ENCODE measurements at places on chromosomes 4 and X.

- no peak for DNase-seq
These were observed 824.7 kb upstream of the TENM3 start for GRCh38 chr4:181418496-181418895.

DNA sequence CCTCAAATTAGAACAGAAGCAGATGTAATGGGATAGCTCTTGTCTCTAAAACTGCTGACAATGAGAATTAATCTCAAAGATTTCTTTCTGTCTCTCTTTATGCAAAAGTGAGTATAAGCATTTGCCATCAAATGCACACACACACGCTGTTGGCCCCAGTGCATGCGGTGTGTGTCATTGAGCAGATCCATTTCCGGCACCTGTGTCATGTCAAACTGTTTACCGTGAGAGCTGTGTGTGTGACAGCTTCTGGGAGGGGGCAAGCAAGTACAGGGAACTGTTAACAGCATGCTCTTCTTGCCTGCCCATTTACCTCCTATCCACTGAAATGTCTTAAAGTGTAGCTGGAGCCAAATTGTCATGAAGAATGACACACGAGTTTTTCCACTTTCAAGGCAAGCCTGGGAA is 297.9 kb upstream of the FAT4 start:
- DNase-seq = no peak

DNA sequence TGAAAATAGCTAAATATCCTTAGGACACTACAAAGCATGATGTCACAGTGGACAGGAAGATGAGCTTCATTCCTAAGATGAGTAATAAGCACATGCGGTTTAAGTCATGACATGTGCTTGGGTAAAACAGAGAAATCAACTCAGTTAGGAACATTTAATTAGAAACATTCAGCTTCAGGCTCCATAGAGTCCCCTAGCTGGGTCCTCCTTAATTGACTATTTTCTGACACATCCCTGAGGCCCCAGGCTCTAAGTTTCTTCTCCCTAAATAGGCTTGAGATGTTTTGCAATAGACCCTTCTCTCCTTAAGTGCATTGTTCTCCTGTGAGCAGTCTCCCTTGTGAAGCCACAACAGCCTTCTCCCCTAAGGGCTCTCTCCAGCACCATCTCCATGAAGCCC is 70.4 kb upstream of the ANXA3 start:
- DNase-seq = no peak

GRCh38 chr4:157803845-157804521 is 368.8 kb downstream of the GASK1B start:
- DNase-seq = no peak

DNA sequence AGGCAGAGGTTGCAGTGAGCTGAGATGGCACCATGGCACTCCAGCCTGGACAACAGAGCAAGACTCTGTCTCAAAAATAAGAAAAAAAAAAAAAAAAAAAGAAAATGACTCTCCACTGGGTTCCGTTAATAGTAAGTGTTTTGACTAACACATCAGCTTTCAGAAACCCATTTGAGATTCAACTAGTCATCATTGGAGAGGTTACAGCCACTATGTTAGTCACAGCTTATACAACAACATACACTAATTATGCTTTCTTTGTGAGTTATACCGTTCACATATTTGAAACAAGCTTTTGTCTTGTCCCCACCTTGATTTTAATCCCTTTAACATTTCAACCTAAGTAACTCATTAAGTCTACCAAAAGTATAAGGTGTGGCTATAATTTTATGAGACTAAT is 48.2 kb downstream of the HADH start:
- no peak for DNase-seq

DNA sequence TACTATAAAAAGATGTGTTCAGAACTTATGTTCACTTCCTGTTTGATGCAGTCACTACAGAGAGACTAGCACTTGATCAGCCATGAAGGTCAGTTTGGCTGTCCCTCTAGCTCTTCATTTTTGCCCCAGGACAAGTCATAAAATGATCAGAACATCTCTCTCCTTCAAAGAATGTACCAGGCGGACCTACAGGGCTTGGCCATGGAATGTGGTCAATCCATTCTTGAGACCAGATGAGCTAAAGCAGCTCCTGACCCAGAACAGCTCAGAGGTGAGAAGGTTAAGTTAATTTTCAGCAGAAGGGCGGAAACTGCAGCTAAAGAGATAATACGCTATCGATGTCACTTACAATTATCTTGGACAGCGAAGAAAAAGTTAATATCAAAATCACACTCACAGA is 49.2 kb upstream of the TAB3 start:
- no peak for DNase-seq

GRCh38 chrX:28498658-28499057 is 88.6 kb upstream of the IL1RAPL1 start:
- no peak for DNase-seq

DNA sequence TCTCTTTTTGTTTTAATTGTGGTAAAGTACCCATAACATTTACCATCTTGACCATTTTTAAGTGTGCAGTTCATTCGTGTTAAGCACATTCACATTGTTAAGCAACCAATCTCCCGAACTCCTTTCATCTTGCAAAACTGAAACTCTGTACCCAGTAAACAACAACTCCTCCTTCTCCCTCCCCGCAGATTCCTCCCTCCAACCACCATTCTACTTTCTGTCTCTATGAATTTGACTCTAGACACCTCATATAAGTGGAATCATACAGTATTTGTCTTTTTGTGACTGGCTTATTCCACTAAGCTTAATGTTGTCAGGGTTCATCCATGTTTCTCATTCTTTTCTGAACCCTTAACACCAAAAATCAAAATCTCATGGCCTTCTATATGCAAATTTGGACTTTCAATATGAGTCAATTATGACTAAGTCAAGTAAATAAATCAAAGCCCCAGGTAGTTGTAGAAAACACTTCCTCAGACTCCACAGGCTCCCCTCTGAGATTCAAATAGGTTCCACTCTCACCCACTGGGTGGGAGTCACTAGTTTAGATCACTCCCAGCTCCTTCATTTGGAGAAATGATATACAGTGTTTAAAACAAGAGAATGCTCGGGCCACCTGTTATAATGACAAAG is 9.8 kb upstream of the RTL5 start:
- DNase-seq = no peak

Measured in NCI-H1048 (cell line).